ENCODE measurements at places on chromosomes 6 and 20.

GRCh38 chr6:154592199-154592860 is 81.8 kb upstream of the CNKSR3 start:
- H3K27ac ChIP-seq = no peak overlapping the region
- H3K4me3 ChIP-seq = no peak overlapping the region
- H3K4me1 ChIP-seq = peaks cover 14% of the 10 kb centered on the region
- no peak for DNase-seq

DNA sequence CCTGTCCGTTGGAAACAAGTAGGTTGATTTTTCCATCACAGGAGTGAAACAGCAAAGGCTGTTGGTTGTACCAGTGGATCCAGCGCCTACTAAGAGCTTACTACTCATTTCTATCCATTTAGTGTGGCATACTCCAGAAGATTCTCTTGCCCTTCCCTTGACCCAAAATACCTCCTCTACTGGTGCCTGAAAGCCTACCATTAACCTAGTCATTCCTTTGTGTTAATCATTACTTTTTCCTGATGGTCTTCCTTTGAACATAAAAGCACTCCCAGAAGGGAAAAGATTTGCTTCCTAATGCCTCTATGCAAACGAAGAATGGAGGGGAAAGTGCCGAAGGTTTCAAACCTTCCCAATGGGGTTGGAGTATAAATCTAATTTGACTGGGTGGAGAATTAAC is 123.3 kb downstream of the QRSL1 start:
- H3K4me1 ChIP-seq = peaks cover 40% of the 10 kb centered on the region
- peak overlapping the region; percentile 35 for H3K27ac ChIP-seq
- no peaks in the 10 kb centered on the region for H3K27me3 ChIP-seq

- peaks cover 9% of the 10 kb centered on the region for H3K4me1 ChIP-seq
- H3K27me3 ChIP-seq = no peaks in the 10 kb centered on the region
- DNase-seq = no peak
- H3K4me3 ChIP-seq = no peak overlapping the region
Observed at GRCh38 chr6:36492092-36492491, 49.3 kb downstream of the KCTD20 start.

DNA sequence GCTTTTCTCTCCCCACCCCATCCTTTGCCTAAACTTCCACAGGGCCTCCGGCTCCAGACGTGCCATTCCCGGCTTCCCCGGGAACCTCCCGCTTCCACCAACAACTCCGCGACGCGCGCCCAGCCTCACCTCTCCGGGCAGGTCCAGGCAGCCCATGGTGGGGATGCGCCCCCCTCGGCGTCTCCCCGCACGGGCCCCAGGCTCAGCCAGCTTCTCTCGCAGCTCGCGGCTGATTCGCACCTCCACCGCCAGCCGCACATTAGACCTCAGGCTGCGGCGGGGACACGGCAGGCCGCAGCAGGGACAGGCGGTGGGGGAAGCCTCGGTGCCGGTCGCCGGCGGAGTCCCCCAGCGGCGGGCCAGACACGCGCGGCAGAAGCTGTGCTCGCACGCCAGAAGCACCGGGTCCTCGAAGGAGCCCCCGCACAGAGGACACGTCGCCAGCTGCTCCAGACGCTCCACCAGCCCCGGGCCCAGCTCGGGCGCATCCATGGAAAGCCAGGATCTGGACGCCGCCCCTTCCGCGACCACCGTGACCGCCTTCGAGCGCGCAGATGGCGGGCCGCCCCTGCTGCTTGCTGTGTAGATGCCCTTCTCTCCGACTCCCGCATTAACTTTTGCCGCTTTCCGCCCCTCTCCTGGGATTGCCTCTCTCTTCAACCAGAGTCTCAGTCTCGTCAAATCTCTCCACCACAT is at the start of gene RNF39:
Gene RNF39, minus strand, starts transcription at position 676 of the 696 bp plus-strand sequence. Its CDS starts 184 bp downstream, at position 492.
- H3K27me3 ChIP-seq = peaks cover 96% of the 10 kb centered on the region
- H3K4me3 ChIP-seq = peak within 1 kb of the TSS; percentile 50
- DNase-seq = no peak
- peaks cover 13% of the 10 kb centered on the region for H3K4me1 ChIP-seq
- no peak within 1 kb of the TSS for H3K27ac ChIP-seq
- peaks cover 14% of the 10 kb centered on the region for H3K36me3 ChIP-seq

DNA sequence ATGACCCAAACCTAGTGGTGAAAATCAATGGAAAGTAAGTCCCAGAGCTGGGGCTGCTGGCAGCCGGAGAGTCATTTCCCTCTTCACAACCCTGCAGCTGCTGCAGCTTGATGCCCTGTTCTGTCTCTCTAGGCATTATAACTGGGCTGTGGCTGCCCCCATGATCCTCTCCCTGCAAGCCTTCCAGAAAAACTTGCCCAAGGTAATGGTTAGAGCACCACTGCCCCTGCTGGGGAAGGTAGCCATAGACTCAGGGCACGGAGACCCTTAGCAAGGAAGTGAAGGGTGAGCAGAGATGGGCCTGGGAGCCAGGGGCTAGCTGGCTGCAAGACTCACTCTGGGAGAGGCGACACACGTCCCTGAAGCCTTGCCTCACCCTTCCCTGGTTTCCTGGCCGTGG is 12.0 kb downstream of the LPIN3 start:
- DNase-seq = no peak
- no peak overlapping the region for H3K4me3 ChIP-seq
- H3K27me3 ChIP-seq = no peaks in the 10 kb centered on the region

DNA sequence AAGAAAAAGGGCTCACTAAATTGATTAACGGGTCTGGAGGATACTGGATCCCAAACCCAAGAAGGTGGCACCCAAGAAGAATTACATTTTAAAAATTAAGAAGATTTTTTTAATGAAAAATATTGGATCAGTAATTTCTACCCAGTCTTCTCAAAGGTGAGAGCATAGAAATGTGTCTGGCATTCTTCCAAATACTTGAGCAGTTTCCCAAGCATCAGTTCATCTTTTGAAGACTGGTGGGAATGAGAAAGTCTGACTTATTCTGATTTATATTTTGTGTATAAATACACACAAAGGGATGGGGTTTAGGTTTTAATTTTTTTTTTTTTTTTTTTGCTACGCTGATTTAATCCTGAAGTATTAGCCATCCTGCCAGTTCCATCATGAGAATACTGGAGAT is 3.3 kb downstream of the MGME1 start:
- H3K4me1 ChIP-seq = peaks cover 37% of the 10 kb centered on the region
- H3K4me3 ChIP-seq = peak overlapping the region; percentile 45
- H3K27ac ChIP-seq = peak overlapping the region; percentile 63
- peaks cover 13% of the 10 kb centered on the region for H3K36me3 ChIP-seq

- no peak overlapping the region for H3K4me3 ChIP-seq
- H3K36me3 ChIP-seq = no peaks in the 10 kb centered on the region
- peaks cover 17% of the 10 kb centered on the region for H3K4me1 ChIP-seq
- H3K27me3 ChIP-seq = no peaks in the 10 kb centered on the region
- no peak overlapping the region for H3K27ac ChIP-seq
- DNase-seq = no peak
Observed at GRCh38 chr20:11844691-11845090, 73.0 kb upstream of the BTBD3 start.

- H3K4me1 ChIP-seq = peaks cover 54% of the 10 kb centered on the region
- peak overlapping the region; percentile 29 for H3K4me3 ChIP-seq
- peak overlapping the region; percentile 45 for H3K27ac ChIP-seq
- peaks cover 8% of the 10 kb centered on the region for H3K36me3 ChIP-seq
Observed at GRCh38 chr6:41560431-41561192, 14.4 kb downstream of the FOXP4 start.

- peak; percentile 37 for DNase-seq
- peak overlapping the region; percentile 57 for H3K27ac ChIP-seq
- H3K36me3 ChIP-seq = peaks cover 19% of the 10 kb centered on the region
- H3K4me3 ChIP-seq = no peak overlapping the region
Observed at GRCh38 chr6:160088069-160088783, 33.4 kb upstream of the SLC22A1 start.

- H3K4me3 ChIP-seq = no peak overlapping the region
- no peak for DNase-seq
- H3K27ac ChIP-seq = peak overlapping the region; percentile 57
- H3K36me3 ChIP-seq = no peaks in the 10 kb centered on the region
- peaks cover 52% of the 10 kb centered on the region for H3K4me1 ChIP-seq
- no peaks in the 10 kb centered on the region for H3K27me3 ChIP-seq
Observed at GRCh38 chr6:156980515-156980914, 203.3 kb downstream of the ARID1B start.

- H3K4me3 ChIP-seq = no peak overlapping the region
- H3K27me3 ChIP-seq = no peaks in the 10 kb centered on the region
- H3K4me1 ChIP-seq = peaks cover 16% of the 10 kb centered on the region
Observed at GRCh38 chr6:106315765-106316374, 9.7 kb downstream of the ATG5 start.

GRCh38 chr20:36646678-36647077 is 682 bp upstream of the SLA2 start:
- peaks cover 13% of the 10 kb centered on the region for H3K4me1 ChIP-seq
- peak overlapping the region; percentile 81 for H3K27ac ChIP-seq
- peaks cover 3% of the 10 kb centered on the region for H3K36me3 ChIP-seq
- no peak overlapping the region for H3K4me3 ChIP-seq
- no peak for DNase-seq

- H3K4me1 ChIP-seq = peaks cover 4% of the 10 kb centered on the region
- no peak overlapping the region for H3K4me3 ChIP-seq
- no peak for DNase-seq
- no peaks in the 10 kb centered on the region for H3K36me3 ChIP-seq
- no peaks in the 10 kb centered on the region for H3K27me3 ChIP-seq
Observed at GRCh38 chr20:21219686-21220085, 83.4 kb upstream of the XRN2 start.

- H3K4me3 ChIP-seq = no peak overlapping the region
- H3K4me1 ChIP-seq = no peaks in the 10 kb centered on the region
- no peak overlapping the region for H3K27ac ChIP-seq
- peaks cover 6% of the 10 kb centered on the region for H3K27me3 ChIP-seq
- no peaks in the 10 kb centered on the region for H3K36me3 ChIP-seq
Observed at GRCh38 chr6:137637121-137637520, 142.9 kb upstream of the OLIG3 start.

DNA sequence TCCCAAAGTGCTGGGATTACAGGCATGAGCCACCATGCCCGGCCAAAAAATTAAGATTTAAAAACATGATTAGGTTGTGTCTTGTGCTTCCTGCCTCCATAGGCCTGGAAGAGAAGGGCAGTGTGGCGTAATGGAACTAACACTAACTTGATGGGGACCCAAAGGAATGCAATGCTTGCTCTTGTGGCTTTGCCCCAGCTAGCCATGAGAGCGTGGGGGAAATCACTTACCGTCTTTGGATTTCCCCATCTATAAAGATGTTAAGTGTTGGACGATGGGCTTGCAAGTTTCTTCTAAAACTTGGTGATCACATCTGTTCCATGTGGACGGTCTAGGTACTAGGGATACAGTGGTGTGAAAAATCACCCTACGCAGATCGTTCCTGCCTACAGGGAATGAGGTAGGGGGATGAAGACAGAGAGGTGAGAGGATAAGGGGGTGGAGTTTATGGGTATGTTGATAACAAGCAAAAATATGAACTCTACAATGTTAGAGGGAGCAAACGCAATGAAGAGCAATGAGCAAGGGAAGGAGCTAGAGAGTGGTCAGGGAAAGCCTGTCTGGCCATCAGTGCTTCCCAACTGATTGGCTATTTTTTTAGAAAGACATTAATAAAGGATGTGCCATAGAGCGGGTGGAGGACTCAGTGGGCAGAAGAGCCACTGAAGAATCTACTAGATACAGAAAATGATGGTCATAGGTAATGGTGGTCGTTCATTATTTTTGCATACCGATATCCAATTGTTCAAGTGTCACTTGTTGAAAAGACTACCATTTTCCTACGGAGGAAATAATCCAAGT is 165.2 kb downstream of the BCAS1 start:
- H3K36me3 ChIP-seq = no peaks in the 10 kb centered on the region
- H3K4me3 ChIP-seq = no peak overlapping the region
- no peaks in the 10 kb centered on the region for H3K27me3 ChIP-seq
- DNase-seq = no peak
- H3K27ac ChIP-seq = no peak overlapping the region

- H3K36me3 ChIP-seq = no peaks in the 10 kb centered on the region
- H3K4me1 ChIP-seq = no peaks in the 10 kb centered on the region
- DNase-seq = no peak
- H3K4me3 ChIP-seq = no peak overlapping the region
Observed at GRCh38 chr20:931401-931800, 15.3 kb upstream of the ANGPT4 start.

GRCh38 chr6:135451617-135452190 is 45.8 kb downstream of the AHI1 start:
- DNase-seq = no peak
- no peaks in the 10 kb centered on the region for H3K36me3 ChIP-seq

DNA sequence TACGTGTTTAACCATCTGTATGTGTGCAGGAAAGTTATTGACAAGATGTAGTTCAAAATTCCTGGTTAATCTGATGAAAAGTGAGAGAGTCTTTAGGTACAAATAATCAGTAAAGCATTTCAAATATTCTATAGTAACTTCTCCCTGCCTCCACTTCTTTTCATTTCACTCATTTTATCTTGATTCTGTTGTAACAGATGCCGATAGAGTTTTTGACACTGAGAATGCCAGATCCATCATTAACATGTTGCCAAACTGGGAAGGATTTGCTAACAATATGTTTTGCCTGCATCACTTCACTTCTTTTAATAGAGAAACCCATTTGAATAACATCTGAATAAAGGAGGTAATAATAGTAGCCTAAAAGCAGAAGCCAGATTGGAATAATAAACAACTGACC is 20.4 kb upstream of the DEFB112 start:
- H3K4me3 ChIP-seq = no peak overlapping the region
- H3K36me3 ChIP-seq = no peaks in the 10 kb centered on the region
- no peaks in the 10 kb centered on the region for H3K4me1 ChIP-seq
- no peak overlapping the region for H3K27ac ChIP-seq
- DNase-seq = no peak
- no peaks in the 10 kb centered on the region for H3K27me3 ChIP-seq

GRCh38 chr6:128541261-128541660 is 20.9 kb upstream of the PTPRK start:
- peaks cover 2% of the 10 kb centered on the region for H3K27me3 ChIP-seq
- H3K36me3 ChIP-seq = no peaks in the 10 kb centered on the region
- H3K27ac ChIP-seq = no peak overlapping the region
- H3K4me3 ChIP-seq = no peak overlapping the region

DNA sequence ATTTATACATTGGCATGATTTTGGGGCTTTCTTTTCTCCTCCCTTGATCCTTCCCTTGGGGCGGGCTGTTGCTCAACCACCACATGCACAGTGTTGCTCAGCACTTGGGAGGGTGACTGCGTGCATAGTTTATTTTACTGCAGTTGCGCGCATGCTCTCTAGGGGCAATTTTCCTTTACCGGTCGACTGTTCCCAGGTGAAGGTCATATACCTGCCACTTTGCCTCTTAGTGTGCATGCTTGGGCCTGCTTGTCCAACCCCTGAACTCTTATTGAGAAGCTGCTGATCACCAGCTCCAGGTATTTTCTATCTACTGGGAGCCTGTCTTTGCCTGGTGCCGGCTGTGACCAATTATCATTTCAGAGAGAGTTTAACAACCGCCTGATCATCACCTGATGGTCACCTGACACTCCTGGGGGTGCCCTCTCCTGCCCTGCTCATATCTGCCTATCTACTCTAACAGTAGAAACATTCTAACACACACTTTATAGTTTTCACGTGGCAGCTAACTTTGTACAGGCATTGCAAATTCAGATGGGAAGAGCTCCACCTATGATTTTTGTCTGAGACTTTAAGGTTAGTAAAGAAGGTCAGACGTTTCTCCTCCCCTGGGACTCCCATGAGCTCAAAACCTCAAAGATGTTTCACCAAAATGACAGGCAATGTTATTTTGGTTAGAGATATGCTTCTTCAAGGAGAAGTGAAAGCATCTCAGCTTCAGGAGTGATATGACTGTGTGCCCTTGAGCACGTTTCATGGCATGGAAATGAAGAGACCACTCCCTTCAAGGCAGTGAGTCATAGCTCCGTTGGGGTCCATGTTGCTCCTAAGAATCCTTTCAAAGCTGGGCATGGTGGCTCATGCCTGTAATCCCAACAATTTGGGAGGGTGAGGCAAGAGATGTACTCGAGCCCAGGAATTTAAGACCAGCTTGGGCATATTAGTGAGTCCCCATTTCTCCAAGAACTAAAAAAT is 227.5 kb upstream of the MYLIP start:
- H3K4me3 ChIP-seq = no peak overlapping the region
- H3K36me3 ChIP-seq = peaks cover 2% of the 10 kb centered on the region
- DNase-seq = no peak
- H3K27ac ChIP-seq = no peak overlapping the region
- H3K4me1 ChIP-seq = peaks cover 14% of the 10 kb centered on the region
